Stimulated activated CD4-positive, alpha-beta T cell treated with anti-CD3 and anti-CD28 coated beads, Interleukin-2, amount 100 ng/mL, for 4 hours (primary cell): ENCODE measurements at places on chromosomes 11 and 22.
A peak's percentile ranks its signal among the peaks of the same experiment; 100 is the strongest.

GRCh38 chr11:1290052-1291040 lies 19.1 kb downstream of the TOLLIP start:
- DNase-seq: no peak

GRCh38 chr22:46969491-46969890 lies 207.0 kb downstream of the TBC1D22A start:
- no peak for DNase-seq

- no peak for DNase-seq
Observed at GRCh38 chr11:68012843-68013610, 2.9 kb downstream of the ALDH3B1 start.

DNA sequence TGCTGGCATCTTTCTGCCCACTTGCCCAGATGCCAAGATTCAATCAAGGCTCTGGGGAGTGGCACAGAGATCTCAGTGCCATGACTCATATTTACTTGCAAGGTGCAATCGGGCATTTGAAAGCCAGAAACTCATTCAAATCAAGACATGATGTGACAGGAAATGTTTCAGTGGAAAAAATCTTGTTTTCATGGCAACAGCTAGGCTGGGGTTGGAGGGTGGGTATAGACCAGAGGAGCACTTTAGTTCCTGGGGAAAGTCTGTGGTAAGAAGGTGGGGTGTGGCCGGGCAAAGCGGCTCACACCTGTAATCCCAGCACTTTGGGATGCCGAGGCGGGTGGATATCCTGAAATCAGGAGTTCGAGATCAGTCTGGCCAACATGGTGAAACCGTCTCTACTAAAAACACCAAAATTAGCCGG lies 1.2 kb downstream of the MAJIN start:
- peak; percentile 16 for DNase-seq

GRCh38 chr11:9838961-9839360 lies 175.1 kb downstream of the SWAP70 start:
- no peak for DNase-seq

GRCh38 chr11:68043349-68044144 lies 4.7 kb downstream of the TCIRG1 start:
- DNase-seq: no peak

DNA sequence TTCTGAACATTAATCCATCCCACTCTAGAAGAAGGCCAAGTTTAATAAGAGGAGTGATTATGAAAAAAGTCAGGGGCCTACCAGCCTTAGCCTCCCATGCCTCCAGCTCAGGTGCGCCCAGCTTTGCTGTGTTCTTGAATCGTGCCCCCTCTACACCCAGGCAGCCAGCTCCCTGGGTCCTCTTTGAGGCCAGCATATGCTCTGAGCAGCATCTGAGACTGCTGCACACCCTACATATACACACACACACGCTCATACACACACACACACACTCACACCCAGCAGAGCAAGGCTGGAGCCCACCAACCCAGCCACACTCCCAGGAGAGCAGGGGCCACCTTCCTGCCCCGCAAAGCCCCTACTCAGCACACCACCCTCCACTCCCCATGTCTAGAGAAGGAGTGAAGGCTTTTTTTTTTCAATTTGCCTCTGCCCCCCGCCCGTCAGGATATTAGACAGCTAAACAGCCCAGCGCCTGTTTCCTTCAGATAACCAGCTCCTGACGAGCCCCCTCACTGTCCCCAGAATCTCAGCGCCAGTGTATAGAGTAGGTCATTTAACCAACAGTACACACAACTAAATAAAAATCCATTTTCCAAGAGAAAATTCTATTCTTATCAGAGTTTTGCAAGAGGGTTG lies 121.6 kb downstream of the BUD13 start:
- no peak for DNase-seq

DNA sequence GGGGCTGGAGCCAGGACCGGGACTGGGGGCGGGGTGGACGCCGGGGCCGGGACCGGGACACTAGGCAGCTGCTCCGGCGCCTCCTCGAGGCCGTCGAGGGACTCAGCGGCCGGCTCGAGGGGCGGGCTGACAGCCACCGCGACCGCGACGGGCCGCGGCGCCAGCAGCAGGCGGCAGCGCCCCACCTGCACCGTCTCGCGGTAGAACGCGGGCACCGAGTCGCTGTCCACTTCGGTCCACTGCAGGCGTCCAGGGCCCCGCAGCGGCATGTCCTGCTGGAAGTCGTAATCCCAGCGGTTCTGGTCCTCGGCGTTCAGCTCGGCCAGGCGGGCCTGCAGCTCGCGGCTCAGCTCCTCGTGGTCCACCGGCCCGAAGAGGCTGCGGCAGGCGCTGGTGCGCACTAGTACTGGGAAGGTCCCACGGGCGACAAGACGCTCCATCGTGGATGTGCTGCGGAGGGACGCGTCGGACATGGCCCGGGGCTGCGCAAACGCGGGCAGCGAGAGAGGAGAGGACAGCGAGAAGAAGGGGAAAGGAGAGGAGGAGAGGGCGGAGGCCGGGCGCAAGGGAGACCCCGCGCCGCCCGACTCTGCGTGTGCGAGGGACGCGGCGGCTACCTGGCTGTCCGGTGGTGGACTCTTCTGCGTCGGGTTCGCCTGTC lies 428 bp downstream of the CDKN1C start:
- no peak for DNase-seq

DNA sequence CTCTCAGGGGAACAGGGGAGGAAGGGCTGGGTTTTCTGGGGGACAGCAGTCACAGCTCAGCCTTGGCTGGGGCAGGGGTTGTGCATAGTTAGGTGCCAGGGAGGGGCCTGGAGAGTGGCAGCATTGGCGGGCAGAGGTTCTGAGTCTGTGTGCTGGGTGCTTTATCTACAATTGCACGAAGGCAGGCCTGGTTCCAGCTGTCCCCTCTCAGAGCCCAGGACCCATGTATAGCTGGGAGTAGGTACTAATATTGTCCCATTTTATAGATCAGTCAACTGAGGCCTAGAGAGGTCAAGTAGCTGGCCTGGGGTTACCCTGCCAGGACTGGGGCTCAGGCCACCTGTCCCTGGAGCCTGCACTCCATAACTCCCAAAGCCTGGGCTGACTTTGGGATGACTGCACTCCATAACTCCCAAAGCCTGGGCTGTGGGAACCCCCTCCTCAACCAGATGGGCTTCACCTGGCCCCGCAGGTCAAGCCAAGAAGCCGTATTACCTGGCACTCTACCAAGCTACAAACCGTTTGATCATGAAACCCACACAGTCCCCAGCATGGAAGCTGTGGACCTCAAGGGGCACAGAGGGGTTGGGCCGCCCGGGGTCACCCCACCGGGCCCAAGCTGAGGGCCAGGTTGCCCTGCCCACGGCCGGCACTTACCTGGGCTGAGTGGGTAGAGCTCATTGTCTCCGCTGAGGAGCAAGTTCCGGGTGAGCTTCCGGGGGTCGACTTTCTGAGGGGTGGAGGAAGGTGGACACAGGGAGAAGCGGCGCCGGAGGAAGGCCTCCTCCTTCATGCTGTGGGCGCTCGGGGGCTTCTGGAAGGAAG lies 36.5 kb downstream of the OSBPL5 start:
- no peak for DNase-seq

DNA sequence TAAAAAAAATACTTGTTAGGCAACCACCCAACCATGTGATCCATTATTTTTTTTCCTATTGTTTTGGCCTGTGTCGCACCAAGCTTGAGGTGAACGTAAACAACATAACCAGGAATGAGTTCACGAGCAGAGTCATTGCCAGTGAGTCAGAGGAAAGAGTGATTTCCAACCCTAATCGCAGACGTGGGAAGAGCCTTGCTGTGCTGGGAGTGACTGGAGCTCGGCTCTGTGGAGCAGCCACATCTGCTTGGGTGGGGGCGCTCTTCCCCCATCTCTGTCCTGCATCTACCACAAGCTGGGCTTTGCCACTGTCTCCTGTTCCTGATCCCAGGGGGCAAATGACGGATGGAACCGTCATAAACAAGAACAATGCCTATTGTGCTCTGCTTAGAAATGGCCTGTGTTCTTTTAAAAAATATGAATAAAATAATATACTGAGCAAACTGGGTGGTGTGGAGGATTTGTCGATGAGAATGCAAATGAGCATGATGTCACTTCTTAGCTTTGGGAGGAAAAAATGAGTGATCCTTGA lies 210.0 kb downstream of the KIRREL3 start:
- DNase-seq: no peak

GRCh38 chr22:31279821-31280505 lies 12.3 kb downstream of the PIK3IP1 start:
- no peak for DNase-seq

DNA sequence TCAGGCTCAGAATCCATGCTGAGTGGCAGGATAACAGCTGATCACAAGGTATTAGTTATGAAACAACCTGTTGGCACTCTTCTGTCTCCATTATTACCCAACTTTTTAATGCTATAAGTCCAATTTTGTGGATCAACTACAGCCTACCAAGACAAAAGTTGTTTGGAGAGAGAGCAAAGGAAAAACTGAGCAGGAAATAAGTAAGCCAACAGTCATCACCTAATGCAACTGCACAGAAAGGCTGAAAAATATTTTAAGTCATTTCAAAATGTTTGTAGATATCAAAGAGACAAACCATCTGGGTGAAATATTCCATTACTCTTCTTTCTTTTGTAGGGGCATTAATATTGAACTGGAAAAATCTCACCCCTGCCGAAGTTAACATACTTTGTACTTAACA lies 41.6 kb downstream of the FDX1 start:
- no peak for DNase-seq

GRCh38 chr11:44743959-44744557 lies 17.3 kb downstream of the TSPAN18 start:
- no peak for DNase-seq

DNA sequence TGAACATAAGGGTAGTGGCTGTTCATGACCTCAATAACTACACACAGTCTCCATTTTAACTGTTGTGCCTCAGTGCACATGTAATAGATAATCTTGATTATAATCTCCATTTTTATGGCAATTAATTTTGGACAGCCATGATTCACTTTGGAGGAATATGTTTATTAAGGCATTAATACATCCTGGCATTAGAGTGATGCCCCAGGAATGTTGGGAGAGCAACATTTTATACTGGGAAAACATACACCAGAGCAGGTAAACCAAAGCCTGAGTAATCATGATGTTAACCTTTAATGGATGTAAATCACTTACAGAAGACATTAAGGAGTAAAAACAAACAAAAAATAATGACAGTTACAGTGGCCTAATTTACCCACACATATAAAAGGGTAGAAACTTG lies 886.3 kb upstream of the RAG2 start:
- DNase-seq: no peak

DNA sequence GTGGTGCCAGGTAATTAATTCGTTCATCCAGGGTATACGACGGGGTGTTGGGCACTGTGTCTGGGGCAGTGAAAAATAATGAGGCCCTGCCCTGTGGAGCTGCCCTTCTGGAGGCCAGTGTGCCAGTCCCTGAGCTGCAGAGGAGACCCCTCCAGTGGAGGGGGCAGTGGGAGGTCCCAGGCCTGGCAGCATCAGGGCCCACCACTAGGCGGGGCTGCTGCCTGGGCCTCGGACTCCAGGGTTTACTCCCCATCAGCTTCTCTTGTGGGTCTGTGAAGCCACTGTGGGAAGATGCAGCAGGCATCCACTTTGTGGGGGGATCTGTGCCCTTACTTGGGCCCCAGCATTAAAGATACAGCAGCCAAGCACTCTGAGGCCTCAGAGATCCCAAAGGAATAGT lies 17.4 kb upstream of the TMPRSS6 start:
- DNase-seq: no peak

DNA sequence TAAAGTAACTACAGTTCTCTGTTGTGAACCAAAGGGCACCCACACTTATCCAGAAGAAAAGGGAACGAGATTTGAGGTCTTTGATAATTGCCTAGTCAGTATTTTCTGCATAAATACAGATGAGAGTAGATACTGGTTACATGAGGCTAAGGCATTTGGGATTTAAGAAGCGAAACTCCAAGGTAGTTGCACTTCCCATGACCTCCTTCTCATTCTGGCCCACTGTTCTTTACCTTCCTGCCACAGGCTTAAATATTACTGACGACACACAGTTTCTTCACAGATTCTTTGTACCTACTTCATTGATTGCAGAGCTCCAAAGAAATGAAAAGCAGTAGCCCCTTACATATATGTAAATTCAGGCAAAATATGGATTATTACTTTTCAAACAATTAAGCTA lies 915.3 kb downstream of the LRRC4C start:
- no peak for DNase-seq

DNA sequence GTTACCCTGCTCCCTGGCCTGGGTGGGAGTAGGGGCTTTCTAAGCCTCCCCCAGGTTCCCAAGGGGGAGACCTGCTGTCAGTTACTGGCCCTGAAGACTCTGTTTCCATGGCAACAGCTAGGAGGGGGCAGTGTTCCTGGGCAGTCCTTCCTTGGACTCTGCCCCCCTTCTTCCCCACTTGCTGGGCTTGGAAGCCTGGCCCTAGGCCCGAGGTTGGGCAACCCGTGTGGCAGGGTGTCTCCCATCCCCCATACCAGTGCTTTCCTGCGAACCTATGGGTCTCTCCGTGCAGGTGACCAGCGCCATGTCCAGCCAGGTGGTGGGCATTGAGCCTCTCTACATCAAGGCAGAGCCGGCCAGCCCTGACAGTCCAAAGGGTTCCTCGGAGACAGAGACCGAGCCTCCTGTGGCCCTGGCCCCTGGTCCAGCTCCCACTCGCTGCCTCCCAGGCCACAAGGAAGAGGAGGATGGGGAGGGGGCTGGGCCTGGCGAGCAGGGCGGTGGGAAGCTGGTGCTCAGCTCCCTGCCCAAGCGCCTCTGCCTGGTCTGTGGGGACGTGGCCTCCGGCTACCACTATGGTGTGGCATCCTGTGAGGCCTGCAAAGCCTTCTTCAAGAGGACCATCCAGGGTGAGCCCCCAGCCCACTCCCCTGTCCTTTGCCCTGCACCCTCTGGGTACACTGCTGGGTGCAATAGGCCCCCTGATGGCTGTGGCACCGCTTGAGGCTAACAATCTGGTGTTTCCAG lies 1.7 kb downstream of the ESRRA start:
- no peak for DNase-seq

- no peak for DNase-seq
Observed at GRCh38 chr11:69938206-69938605, 119.0 kb upstream of the FGF3 start.

DNA sequence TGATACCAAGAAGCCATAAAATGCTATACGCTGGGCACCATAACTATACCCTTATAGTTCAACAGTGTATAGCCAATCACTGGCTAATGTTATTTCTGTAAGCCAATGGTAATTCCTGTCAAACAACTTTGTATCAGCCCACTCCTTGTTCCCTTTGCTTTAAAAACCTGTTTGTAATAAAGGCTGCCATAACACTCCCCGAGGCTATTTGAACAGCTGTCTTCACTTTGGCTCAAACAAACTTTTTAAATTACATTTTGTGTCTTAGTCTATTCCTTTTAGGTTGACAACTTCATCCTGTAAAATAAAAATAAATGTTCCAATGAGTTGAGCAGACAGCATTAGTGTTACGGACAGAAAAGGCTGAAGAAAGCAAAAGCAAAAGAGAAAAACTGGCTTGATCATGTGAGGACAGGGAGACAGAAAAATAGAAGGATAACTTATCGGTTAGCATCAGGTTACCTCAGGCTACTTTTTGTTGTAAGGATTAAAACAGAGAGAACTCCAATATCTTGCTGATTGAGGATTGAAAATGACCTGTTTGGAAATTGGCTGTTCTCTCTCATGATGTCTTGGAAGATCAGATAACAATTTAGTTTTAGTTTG lies 95.0 kb downstream of the AASDHPPT start:
- DNase-seq: no peak

- no peak for DNase-seq
Observed at GRCh38 chr11:130389335-130389935, 39.0 kb downstream of the ADAMTS8 start.
